ENCODE measurements at places on chromosomes 4 and X.

GRCh38 chr4:89427782-89428181 is 120.2 kb upstream of the GPRIN3 start:
- DNase-seq, result no peak

DNA sequence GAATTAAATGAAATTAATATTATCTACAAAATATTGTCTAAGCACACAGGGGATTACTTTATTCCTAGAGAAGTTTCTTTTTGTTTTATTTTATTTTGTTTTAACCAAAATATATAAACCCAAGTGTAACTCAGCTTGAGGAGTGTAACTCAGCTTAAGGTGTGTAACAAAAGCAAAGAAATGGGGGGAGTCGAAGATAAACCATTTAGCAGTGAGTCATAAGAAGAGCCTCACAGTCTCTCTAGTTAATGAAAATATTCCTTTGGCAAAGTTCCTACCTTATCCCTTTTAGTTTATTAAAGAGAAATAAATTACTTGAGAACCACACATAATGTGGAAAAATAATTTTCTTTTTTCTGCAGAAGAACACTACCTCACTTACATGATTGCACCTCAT is 261.8 kb downstream of the KCTD8 start:
- DNase-seq, result no peak

DNA sequence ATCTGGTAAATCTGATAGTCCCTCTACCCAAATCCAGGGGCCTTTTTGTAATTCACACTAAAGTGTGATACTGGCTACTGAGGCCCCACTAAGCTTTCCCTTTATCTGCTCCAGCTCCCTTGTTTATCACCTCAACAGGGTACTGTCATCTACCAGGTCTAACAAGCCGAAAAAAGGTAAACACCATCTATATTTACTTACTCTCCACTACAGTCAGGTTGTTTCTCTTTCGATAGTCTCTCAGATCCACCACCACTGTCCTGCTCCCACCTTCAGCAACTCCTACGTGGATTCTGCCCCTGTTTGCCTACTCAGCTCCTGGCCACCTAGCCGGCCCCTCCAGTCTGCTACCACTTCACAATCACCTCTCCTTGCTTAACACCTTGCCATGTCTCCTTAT is 3.3 kb downstream of the ITIH6 start:
- DNase-seq, result no peak

DNA sequence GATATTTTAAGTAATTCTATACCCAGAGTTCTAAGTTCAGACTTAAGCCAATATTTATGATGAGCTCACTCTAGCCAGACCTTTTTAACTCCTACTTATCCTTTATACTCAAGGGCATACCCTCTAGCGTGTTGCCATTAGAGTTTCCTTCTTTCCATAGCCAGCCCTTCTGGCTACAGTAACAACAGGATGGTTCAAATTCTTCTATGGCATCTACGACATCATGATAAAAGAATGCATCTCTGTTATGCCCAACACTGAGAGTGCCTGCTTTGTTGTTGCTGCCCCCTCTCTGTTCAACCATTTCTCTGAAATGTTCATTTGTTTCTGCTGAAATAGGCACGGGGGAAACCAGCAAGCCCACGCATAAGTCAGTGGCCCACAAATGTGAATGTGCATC is 104.5 kb downstream of the UBE2NL start:
- DNase-seq, result peak; percentile 49

DNA sequence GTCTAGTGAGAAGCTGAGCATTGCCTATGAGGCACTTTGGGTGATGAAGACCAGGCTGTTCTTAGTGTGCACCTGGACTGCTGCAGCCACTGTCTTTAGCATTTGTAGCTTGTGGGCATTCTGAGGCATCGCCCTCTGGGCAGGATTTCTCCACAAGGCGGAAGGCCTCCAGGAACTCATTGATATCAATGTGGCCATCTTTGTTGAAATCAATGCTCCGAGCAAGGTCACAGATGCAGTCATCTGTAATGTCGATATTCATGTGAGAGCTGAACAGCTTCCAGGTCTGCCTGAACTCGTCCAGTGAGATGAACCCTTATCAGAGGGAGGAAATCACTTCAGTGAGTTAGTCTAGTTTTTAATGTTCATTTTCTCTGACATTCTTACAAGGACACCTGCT is 41.6 kb downstream of the PPEF2 start:
- no peak for DNase-seq

DNA sequence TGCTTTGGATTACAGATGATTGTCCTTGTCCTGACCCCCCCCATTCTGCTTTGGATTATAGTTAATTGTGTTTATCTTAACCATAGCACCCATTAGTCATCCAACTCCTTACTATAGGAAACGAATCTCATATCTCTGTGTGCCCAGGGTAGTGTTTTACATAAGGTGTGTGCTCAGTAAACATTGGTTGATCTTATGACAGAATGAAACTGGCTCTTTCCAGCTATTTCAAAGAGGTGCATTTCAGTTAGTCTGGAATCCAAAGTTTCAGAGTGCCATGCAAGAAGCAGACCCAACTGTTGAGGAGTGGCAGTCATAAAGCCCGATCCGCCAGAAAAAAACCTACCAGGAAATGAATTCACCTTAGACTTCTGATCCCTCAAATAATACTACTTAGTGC is 14.7 kb downstream of the TRIM2 start:
- DNase-seq, result no peak

DNA sequence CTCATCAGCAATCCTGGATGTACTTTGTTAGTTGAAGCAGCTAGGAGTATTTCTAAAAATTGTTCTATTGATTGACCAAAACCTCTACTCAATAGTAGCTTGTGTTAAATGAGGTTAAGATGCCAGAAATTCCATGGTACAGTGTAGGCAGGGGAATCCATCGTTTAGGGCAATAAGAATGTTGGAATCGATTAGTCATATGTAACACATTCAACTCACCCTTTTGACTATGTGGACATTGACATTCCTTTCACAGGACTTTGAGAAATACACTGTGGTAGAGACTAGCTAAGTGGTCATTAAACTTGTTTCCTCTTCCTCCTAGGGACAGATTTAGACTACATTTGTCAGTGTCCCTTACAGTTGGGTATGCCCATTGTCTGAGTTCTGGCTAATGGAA is 40.2 kb downstream of the KDM5C start:
- DNase-seq, result peak; percentile 82

- DNase-seq, result peak; percentile 7
Observed at GRCh38 chrX:119736206-119736764, 22.1 kb upstream of the SOWAHD start.

- no peak for DNase-seq
Observed at GRCh38 chr4:153252122-153252521, 47.9 kb downstream of the TRIM2 start.

DNA sequence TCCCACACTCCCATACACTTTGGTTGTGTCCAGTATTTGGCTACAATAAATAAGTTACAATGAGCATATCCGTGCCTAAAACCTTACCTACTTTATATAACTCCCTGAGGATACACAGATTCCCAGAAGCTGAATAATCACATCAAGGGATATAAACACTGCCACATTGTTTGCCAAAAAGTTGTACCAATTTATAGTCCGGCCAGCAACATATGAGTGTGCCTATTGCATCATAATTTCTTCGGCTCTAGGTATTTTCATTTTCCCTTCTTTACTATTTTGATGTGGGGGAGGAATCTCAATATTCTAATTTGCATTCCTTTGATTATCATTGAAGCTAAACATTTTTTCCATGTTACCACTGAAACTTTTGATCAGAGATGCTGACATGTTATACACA is 146.4 kb downstream of the PCDH19 start:
- no peak for DNase-seq

GRCh38 chr4:41930139-41930831 is 4.9 kb upstream of the TMEM33 start:
- DNase-seq, result no peak

GRCh38 chr4:115331241-115331640 is 217.8 kb upstream of the NDST4 start:
- DNase-seq, result no peak

- DNase-seq, result no peak
Observed at GRCh38 chr4:10413177-10413576, 44.0 kb downstream of the ZNF518B start.

GRCh38 chr4:19074036-19074435 is 1052.5 kb upstream of the LCORL start:
- DNase-seq, result peak; percentile 40

- peak; percentile 67 for DNase-seq
Observed at GRCh38 chrX:101682723-101683122, 23.1 kb upstream of the ARMCX2 start.

- no peak for DNase-seq
Observed at GRCh38 chr4:60962286-60962685, 237.8 kb upstream of the ADGRL3 start.

- no peak for DNase-seq
Observed at GRCh38 chr4:124295413-124295812, 417.1 kb downstream of the ANKRD50 start.

- no peak for DNase-seq
Observed at GRCh38 chrX:123425471-123425870, 241.4 kb downstream of the GRIA3 start.

GRCh38 chrX:116490104-116490503 is 27.3 kb upstream of the CT83 start:
- DNase-seq, result peak; percentile 6

DNA sequence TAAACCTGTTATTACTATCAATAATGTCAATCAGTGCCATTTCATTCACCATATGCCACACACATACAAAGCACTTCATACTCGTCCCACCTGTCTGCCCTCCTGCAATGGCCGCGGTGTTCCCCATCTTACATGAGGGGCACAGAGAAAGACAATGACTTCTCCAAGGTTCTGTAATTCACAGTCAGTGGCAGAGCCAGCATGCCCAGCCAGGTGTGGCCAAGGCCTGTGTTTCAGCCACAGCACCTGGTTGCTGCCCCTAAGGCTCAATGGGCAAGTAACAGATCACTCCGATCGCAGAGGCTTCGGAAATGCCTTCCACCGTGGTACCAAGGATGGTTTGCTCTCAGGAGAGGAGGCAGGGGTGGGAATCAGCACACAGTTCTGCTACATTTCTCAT is 10.9 kb downstream of the AFAP1 start:
- no peak for DNase-seq

GRCh38 chr4:185093603-185094002 is 49.5 kb upstream of the SLC25A4 start:
- no peak for DNase-seq

- DNase-seq, result no peak
Observed at GRCh38 chrX:133414406-133415275, 648 bp downstream of the GPC4 start.

DNA sequence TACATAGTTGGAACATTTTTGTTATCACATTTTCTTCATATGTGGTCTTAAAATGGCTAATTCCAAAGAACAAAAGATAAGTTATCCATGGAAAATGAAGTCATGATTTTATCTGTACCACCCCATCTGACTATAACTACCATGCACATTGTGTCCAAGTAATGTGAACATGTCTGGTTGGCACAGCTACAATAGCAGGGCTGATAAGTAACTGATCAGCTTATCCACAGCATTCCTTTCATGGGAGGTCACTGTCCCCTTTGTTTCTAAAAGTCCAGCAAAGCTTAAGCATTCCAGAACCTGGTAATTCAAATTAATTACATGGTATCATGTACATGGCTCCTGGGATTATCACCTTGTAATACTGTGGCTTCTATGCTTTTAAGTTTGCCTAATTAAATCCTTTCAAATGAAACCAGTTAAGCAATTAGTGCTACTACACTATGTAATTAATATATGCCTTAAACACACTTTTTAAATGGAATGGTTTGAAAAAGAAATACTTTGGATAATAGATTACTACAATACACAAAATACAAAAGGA is 21.1 kb upstream of the SORBS2 start:
- peak; percentile 97 for DNase-seq

DNA sequence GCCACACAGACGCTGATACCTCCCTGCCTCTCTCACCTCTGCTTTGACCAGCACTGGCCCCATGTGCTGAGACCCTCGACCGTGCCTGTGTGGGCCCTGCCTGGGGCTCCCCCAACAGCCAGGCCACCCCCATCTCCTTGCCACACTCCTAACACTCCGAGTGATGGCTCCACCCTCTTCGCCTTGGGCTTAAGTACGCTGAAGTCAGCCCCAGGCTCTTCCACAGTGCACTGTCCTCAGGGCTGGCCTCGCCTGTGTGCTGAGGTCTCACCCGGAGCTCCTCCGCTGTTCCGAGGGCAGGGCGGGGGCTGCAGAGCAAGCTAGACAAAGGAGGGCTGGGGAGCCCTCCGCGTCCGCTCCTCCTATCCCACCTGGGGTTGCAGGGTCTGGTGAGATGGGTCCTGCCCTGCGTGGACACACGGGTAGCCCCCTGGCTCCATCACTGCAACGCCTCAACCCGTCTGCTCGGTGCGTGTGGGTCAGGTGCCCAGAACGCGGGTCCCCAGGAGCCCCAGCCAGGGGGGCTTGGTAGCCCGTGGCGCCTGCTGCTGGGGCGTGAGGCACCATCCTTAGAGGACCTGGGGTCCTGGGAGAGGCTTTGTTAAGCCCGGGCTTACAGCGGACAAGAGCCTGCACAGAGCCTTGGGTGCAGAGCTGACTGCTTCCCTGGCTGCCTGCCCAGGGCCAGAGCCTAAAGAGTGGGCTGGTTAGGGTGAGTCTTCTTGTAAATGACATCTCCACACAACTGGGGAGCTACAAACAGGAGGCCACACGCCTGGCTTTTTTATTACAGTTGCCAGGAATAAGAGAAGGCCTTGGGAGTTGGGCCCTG is 42.6 kb upstream of the NKX1-1 start:
- DNase-seq, result no peak
